ENCODE measurements at places on chromosomes 1 and 21.

- no peak for DNase-seq
Measured at GRCh38 chr1:222404710-222405109, 143.2 kb downstream of the HHIPL2 start.

DNA sequence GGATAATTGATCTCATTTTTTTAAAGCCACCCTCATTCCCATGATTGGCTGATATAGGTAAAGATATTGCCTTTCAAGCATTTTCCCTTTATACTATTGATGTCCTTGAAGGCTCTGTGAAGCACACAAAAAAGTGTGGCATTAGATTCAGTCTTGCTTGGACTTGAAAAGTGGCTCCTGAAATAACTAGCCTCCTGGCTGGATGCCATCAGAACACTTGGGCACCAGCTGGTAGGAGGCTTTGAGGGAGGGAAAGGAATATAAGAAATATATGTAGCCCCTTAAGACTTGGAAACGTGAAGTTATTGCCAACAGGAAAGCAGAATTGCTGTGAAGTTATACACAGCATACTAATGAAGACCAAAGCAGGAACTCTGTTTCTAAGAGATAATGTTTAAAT, 14.1 kb downstream of the MTR start:
- DNase-seq = no peak

GRCh38 chr1:38918568-38918967, 23.1 kb downstream of the RHBDL2 start:
- no peak for DNase-seq

- DNase-seq = no peak
Measured at GRCh38 chr1:86993269-86993985, 79.0 kb downstream of the HS2ST1 start.

DNA sequence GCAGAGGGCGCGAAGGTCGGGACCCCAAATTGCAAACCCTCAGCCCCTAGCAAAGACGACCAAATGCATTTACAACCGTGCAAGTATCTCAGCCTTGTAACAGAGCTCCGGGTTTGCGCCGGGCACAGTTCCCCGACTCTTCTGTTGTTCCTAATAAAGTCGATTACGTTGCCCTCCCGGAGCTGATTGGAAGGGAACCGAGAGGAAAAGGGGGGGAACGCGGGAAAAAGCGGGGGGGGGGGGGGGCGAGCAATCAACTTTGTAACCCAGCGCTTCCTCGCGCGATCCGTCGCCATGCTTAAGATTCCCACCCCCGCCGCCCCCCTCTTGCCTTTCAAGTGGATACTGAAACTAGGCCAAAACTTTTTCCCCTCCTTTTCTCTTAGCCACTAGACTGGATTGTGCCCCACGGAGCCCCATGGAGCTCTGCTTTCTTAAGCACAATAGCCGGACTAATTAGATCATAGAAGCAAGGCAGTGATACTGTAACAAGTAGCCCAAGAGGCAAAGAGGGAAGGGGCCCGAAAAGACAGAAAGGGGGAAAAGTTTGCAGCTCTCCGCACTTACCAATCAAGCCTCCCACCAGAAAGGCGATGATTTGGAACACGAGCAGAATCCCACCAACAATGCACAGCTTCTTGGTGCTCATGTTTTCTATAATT, 565 bp downstream of the WLS start:
- no peak for DNase-seq

DNA sequence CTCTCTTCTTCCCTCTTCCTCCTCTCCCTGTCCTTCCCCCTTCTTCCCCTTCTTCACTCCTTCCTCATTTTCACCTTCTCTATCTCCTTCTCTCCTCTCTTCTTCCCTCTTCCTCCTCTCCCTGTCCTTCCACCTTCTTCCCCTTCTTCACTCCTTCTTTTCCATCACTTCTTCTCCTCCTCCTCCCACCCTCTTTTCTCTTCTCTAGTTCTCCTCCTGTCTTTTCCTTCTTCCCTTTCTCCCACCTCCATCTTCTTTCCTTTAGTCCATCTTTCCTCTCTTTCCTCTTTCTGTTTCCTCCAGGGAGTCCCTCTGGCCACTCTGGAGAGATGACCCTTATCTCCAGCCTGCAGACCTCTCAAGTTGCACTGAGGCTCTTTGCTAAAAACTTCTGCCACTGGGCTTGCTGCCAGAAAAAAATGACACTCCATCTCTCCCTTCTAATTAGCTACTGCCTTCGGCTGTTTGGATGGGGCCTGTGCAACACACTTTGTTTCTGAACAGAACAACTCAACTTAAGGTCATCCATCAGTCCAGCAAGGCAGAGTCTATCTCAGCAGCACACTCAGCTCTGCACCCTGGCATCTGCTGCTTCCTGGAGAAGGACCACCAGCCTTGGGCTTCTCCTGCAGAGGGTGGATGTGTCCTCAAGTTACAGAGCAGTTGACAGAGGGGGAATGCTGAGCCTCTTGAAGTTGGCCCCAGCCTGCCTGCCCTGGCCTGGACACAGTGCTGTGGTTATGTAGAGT, 538.8 kb downstream of the MATN1 start:
- DNase-seq = no peak

DNA sequence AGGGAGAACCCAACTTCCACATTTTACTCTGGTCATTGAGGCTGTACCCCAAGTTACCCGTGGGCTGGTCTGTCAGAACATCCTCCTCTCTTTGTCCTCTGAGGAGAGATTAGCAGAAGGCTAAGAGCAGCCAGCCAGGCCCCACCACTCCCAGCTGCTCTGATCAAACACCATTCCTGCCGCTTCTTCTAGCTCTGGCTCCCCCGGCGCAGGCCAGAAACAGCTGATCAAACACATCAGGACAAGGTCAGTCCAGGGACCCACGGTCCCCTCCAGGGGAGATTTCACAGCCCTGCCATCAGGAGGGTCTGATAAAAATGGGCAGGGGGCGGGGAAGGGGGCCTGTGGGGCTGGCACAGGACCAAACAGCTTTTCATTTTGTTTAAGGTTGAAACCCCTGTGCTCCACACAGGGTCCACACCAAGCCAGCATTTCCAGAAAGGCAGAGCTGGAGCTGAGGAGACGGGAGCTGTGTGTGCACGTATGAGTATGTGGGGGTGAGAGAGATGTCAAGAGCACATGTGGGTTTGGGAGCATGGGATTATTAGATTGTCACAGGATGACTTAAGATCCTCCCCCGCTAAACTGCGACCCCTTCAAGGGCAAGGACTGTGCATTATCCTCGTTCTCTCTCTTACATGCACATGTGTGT, 29.9 kb upstream of the EPHA8 start:
- DNase-seq = no peak

DNA sequence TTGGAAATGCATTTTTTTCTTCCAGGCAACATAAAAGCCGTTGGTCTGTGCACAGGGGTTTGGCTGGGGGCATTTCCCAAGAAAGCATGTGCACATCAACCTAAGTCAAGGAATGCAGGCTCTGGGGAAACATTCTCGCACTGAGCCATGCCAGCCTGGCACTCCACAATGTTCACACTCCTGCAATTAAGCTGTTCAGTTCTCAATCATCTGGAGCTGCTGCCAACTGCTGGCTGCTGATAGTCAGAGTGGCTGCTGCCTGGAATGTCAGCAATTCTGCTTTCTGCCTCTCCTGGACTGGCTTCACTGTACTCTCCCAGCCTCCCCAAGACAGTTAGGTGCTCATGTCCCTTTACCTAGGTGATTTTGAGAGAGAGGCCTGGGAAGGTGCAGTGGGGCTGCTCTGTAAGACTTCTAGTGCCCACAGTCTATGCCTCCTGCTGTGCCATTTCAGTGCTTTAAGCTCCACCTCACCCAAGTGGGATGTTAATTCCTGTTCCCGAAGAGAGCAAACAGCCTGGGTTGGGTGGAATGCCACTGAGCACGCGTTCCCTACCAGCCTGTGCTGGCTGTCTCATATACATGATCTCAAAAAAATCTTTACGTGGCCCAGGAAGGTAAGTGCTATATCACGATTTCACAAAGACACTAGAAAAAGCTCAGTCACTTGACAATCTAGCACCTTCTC, 131.7 kb downstream of the BRINP2 start:
- DNase-seq = no peak

DNA sequence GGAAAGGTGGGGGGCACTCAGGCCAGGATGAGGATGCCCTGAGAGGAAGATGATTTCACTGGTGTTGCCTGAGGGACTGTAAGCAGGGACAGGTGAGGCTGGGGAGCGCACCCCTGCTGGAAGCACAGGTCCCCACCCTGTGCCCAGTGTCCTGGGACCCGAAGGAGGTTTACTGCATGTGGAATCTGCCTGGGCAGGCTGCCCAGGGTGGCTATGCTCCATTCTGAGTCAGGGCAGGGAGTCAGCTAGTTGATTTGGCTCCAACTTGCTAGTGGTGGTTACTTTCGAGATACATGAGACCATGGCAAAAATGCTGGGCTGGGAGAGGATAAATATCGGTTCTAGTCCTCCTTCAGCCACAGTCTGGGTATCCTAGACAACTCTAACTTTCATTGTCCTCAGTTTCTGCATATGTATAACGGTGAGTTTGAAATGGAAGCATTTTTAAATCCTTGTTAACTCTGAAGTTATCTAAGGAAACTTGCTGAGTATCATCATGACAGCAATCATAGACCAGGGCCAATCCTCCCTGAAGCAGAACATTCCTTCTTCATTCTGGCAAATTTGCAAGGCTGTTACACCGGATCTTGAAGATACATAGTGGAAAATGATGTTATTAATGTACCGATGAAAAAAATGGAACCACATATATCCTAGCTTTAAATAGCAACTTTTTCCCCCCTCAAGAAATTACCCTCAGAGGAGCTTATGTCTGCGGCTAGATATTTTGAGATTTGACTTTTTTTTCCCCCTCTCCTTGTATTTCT, 7.7 kb downstream of the TLR5 start:
- no peak for DNase-seq

GRCh38 chr21:26194326-26194725, 23.8 kb upstream of the APP start:
- no peak for DNase-seq

DNA sequence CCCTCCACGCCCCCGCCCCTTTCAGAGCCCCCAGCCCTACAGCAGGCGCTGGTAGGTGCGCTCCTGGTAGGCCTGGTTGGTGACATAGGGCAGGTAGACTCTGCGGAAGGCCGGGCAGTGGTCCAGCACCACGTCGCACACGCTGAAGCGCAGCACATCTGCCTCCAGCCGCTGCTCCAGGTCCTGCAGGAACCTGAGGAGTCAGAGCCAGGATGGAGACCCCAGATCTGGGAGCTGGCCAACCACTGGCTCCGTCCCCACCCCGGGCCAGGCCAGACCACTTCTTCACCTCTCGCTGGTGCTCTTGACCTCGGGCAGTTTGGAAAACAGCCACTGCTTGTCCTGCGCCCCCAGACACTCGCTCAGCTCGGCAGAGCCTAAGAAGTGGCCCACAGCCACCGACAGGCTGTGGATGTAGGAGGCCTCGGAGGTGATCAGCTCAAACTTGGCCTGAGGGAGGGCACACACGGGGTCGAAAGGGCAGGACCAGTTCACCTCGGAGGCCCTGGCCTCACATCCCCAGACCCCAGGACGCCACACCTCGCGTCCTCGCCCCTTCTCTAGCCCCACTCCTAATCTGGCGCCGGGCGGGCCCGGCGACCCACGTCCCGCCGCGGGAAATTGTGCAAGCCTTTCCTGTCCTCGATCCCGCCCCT, 6.4 kb downstream of the ARHGEF19 start:
- DNase-seq = no peak

GRCh38 chr1:243924188-243924587, 74.1 kb upstream of the AKT3 start:
- DNase-seq = no peak

GRCh38 chr1:203675596-203676347, 49.1 kb downstream of the ATP2B4 start:
- DNase-seq = no peak

GRCh38 chr1:208329300-208329699, 85.1 kb upstream of the PLXNA2 start:
- no peak for DNase-seq

DNA sequence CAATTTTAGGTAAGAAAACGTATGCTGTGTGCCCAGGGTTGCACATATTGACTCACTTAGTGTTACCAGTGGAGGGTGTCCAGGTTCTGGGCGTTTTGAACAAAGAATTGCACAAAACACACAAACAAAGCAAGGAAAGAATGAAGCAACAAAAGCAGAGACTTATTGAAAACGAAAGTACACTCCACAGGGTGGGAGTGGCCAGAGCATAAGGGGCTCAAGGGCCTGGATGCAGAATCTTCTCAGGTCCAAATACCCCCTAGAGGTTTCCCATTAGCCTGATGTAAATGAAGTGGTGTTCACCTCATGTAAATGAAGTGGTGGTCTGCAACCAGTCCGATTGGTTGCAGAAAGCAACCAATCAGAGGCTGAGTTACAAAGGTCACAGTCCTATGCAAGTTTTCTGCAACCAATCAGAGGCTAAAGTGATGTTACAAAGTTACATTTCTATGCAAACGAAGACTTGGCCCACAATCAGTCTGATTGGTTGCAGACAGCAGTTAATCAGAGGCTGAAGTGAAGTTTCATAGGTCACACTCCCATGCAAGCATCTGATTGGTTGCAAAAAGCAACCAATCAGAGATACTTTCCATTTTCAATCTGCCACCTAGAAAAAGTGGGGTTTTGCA, 228.3 kb downstream of the ST6GALNAC3 start:
- DNase-seq = no peak

DNA sequence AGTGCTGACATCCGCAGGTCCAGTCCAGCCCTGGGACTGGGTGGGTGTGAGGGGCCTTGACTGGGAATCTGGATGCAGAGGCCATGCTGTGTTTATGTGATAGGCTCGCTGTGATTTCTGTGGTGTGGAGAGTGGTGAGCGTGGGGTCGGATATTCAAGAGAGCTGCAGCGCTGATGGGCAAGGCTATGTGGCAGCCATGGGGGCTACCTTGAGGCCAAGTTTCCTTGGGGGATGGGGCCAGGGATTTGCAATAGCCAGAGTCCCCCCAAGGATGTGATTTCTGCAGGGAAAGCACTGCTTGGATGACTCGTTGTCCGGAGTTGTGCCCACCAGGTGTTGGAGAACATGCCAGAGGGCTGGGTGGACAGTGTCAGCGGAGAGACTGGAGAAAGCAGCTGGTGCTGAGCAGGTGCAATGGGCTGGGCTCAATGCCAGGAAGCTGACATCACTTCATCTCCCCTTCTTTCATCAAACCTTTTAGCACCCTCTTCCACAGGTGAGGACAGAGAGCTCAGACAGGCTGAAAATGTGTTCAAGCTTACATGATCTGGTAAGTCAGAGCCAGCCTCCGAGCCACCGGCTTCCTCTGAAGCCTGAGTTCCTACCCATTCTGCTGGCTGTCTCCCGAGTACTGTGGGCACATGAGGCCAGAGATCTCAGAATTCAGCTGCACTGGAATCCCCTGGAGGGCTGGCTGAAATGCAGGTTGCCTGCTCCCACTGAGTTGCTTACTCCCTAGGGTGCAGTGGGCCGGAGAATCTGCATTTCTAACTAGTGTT, 132.9 kb downstream of the RHOU start:
- peak; percentile 88 for DNase-seq

- no peak for DNase-seq
Measured at GRCh38 chr1:180435566-180435965, 66.8 kb downstream of the ACBD6 start.

GRCh38 chr1:94773296-94773809, 46.8 kb upstream of the SLC44A3 start:
- no peak for DNase-seq

DNA sequence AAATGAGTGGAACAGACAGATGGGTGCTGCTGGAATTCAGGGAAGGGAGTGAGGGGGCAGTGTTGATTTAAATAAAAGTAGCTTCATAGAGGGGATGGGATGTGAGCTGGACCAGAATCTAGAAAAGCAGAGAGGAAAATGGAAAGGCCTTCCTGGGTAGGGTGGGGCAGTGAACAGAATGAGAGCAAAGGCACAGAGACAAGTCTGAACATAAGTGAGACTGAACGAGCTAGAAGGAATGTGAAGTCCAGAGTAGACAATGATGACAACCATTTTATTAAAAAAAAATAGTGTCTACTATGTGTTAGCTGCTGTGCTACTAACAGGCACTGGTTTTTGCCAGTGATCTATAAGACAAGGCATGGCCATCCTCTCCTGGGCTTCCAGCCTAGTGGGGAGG, 36.0 kb downstream of the ELK4 start:
- no peak for DNase-seq
